NCI-H82 (cell line): ENCODE measurements at places on chromosomes 1 and 21.

GRCh38 chr1:238562341-238562740 is 671.6 kb upstream of the ZP4 start:
- DNase-seq = no peak

DNA sequence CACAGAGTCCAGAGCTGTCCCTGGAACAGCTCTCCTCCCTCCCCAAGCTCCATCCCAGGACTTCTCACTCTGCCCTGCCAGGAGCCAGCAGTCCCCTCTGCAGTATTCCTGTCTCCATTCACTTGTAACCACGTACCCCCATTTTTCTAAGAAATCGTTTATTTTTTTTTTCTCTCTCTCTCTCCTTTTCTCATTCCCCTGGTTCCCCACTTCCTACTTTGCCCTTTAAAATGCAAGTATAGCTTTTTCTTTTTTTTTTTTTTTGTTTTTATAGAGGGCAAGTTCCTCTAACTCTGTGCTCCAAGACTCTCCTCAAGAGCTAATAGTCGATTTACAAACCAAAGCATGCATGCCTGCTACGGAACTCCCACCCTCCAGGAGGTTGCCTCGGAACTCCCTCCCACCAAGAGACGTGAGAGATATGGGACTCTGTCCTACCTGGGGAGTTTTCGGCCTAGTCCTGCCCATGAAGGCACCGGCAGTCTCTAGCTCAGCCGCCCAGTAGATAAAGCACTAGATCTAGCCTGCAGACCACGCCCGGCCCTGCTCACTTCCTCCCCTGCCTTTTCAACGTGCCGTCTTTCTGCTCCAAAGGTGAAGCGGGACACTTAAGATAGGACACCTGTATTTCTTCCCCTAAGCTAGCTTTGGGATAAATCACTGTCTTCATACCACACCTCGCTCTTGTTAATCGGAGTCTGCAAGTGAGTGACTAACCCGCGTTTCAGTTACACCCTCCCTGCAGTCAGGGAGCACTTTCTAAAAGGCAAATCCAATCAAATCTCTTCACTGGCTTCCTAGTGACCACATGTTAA is 27.7 kb downstream of the TNFRSF9 start:
- no peak for DNase-seq

DNA sequence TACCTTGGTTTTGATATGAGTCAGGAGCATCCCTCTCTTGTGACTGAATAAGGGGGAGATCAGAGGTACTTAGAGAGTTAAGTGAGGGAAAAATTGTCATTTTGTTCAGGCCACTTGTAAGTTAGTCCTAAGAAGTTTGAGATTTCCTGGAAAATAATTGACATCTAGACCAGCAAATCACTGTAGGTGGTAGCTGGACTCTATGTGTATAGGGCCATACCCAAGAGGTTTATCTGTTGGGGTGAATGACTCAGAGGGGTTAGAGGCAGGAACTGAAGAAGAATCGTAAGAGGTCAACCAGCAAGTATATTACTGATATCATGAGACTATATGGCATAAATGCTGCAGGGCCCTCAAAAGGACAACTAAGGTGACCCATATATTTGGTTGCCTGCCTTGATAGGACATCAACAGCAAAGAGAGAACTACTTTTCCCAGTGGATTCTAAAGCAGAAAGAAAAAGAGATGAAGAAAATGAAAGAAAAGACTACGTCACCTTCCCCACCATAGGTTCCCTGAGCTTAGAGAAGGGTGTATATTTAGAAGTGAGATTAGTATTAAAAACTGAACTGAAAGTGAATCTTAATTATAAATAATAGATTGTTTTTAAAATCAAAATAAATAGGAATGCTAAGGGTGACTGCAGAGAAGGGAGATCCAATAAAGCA is 8.0 kb upstream of the RNPC3 start:
- no peak for DNase-seq

DNA sequence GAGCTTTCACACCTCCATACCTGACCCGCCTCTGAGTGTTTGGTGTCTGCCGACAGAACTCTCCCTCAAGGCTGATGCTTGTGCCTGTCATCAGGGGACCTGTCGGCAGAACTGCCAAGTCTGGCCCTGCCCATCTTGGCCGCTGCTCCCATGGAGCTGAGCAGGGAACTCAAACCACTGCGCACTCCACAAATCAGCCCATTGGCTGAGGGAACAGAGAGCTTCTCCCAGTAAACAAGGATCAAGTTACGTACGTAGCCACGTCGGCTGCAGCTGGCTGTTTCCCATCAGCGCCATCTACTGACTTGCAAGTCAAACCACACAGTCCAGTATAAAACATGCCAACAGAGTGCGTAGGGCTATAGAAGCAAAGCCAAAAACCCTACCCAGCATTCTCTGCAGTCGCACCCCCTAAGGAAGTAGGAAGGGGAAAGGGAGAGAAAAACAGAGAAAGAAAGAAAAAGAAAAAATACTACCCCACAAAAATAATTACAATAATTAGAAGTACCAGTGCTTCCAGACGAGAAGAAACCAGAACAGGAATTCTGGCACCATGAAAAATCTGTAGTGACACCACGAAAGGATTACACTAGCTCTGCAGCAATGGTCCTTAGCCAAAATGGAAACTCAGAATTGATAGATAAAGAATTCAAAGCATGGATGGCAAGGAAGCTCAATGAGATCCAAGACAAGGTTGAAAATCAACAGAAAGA is 13.1 kb downstream of the KRTAP13-1 start:
- peak; percentile 88 for DNase-seq

DNA sequence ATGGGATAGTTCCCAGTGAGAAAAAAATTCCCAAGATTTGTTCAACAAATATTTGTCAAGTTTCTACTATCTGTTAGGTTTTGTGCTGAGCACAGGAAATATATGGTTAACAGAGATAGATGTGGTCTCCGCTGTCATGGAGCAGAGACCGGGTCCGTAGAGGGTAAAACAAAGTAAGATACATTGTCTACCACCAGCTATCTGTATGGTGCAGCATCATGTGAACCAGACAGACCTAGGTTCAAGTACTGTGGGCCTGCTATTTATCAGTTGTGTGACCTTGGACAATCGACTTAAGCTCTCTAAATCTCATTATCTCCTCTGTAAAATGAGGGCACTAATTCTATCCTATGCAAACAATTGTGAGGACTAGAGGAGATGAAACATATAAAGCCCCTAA is 109.8 kb downstream of the DUSP10 start:
- peak; percentile 98 for DNase-seq

GRCh38 chr1:216905137-216905536 is 181.9 kb upstream of the ESRRG start:
- no peak for DNase-seq

DNA sequence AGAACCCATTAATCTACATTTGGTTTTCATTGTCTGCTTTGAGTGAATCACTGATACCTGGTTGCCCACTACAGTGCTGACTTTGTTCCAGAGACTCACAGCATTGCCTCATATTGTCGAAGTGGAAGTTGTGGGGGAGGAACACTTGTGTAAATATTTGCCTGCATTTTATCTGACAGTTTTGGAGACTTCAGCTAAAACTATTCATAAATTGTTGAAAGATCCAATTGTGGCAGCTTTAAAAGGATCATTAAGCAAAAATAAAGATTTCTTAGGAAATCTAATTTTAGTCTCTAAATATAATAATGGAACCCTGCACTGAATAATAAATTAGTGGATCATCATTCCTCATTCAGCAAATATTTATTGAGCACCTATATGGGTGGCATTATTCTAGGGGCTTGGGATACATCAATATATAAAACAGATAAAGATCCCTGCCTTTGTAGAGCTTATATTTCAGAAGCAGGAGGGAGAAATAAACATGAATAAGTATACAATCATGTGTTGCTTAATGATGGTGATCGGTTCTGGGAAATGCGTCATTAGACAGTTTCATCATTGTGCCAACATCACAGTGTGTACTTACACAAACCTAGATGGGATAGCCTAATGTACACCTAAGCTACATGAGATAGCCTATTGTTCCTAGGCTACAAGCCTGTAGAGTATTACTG is 73.5 kb downstream of the OSBPL9 start:
- DNase-seq = no peak

DNA sequence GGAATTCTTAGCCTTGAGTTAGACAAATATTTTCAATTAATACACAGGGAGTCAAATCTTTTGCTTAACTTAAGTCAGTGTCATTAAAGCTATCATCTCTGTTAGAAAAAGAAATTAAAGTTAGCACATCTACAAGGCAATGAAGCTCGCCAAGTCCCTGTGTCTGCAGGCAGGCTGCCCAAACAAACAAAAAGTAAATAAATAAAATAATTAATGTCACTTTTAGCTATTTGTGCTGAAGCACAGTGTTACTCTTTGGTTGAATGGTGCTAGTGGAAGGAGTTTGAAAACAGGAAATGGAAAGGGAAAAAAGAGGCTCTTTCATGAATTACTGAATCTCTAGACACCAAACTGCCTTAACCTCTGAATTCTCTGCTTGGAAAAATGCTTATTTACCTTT is 37.1 kb upstream of the COL11A1 start:
- no peak for DNase-seq

DNA sequence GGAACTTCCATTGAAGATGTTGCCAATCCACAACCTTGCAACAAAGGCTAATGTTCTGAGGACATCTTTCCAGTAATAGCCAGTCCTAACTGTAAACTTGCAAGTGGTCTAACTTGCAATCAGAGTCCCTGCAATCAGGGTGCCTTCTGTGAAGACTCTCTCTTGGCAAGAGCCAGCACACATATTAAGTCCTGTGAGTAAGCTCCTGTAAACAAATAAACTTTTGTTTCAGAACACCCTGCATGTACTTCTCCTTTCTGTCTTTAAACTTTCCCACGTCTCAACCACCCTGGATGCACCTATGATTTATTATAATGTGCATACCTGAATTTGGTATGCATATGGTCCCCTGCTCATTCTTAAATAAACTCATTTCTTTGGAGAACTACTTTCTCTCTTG is 9.1 kb downstream of the GBP7 start:
- no peak for DNase-seq

DNA sequence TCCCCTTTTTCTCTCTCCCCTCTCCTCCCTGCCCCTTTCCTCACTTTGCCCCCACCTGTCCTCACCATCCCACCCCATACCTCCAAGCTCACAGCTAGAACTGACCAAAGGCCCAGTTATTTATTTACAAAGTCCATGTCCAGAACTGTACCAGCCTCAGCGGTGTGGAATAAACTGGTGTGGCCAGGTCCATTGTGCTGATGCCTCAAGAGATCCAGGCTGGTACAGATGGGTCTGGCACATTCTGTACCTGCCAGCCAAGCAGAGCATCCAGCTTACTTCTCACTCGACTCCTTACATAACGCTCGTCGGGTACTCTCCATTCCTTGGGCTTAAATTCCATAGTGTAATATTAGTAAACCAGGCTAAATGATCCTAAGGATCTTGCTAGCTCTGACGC is 11.8 kb downstream of the PDZK1IP1 start:
- no peak for DNase-seq

GRCh38 chr1:85575363-85575995 is 5.1 kb upstream of the CCN1 start:
- DNase-seq = no peak

GRCh38 chr1:109639841-109640184 is 16.1 kb upstream of the GSTM4 start:
- no peak for DNase-seq

DNA sequence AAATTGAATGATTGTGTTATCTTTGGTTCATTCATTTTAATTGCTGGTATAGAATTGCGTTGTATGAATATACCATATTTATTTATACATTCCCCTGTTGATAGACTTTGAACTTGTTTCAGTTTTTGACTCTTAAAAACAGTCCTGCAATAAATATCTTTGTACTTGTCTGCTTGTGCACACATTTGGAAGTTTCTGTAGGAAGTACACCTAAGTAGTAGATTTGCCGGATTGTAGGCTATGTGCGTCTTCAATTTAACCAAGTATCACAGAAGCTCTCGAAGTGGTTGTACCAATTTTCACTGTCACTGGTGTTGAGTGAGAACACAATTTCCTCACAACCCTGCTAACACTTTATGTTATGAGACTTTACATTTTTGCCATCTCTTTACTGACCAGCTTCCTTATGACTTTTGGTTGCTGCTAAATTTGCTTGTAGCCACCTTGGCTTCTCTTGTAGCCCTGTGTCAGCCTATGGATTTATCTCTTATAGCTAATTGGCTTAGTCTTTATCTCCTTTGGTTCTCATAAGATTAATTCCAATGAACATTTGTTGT is 2.2 kb downstream of the TTC3 start:
- DNase-seq = peak; percentile 90

DNA sequence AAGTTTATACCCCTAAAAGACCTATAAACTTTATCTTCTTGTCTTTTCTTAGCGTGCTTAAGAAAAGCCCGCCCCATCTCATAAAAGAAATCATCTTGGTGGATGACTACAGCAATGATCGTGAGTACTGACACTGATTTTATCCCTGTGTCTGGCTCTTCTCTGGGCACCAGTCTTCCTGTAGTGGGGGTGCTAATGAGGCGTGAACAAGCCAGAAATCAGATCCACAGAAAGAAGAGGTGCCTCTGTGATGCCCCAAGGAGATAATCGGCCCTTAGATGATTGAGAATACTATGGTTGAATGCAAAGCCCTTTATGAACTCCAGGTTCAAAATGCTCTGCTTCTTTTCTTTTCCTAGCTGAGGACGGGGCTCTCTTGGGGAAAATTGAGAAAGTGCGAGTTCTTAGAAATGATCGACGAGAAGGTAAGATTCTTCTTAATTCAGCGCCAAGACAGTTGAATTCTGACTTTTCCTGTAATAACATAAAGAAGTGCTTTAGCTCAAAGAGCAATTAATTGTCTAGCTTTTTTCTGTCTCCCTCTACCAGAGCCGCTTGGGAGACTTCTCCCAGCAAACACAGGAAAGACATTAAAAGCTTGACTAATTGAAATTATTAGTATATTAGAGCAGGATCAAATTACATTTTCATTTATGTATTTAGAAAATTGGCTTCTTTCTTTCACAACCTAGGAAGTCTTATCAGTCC is 169.4 kb downstream of the GALNT2 start:
- no peak for DNase-seq

- DNase-seq = peak; percentile 90
Observed at GRCh38 chr21:16194095-16194787, 464.5 kb downstream of the USP25 start.

DNA sequence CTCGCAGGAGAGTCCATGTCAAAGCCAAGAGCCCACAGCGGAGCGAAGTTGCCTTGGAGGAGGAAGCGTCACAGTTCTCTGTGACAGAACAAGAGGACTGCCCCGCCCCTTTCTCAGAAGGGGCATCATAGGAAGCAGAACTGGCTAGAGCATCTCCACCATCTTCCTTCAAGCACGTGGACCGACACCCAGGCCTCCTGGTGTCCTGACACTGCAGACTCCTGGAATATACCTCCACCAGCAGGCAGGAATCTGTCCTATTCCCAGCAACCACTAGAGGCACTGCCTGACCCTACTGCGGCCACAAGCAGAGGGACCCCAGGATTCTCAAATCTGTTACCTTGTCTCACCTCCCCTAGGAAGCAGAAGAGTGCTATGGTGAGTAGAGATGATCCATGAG is 37.8 kb downstream of the GPA33 start:
- peak; percentile 68 for DNase-seq

- DNase-seq = no peak
Observed at GRCh38 chr1:2052756-2053155, 2.5 kb downstream of the PRKCZ start.

DNA sequence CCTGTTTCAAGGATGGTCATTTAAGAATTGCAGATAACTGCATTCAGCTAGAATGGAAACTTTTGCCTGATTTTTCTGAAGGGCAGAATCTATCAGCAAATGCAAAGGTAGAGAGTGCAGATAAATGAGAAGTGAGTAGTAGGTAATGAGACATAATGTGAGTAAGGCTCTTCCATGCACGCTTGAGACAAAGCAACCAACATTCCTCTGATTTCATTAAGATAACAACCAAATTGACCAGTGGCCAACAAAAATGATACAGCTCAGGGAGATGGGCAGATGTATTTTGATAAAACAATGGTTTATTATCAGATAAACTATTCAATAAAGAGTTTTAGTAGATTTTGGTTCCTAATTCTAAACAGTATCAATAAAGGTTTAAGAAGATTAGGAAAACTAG is 404.4 kb upstream of the PBX1 start:
- DNase-seq = no peak
